ENCODE measurements at places on chromosomes 4 and X.

DNA sequence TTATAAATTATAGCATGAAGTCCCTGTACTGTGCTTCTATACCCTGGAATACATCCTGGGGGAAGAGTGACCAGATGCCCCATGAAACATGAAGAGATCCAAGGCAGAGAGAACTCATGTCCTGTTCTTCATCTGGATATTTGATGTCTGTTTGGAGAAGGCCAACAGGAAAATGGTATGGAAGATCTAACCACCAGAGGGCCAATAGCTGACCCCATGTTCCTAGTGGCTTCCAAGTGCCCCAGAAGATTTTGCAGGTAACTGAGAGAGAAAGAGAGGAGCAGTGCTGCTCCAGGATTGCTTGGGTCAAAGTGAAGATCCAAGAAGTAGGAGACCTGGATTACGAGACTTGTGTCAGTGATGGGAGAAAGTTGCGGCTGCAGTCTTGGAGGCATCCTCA is 90.2 kb upstream of the TSPAN5 start:
- no peak for DNase-seq

- no peak for DNase-seq
These were observed 250.7 kb upstream of the RASGEF1B start for GRCh38 chr4:81722290-81722851.

DNA sequence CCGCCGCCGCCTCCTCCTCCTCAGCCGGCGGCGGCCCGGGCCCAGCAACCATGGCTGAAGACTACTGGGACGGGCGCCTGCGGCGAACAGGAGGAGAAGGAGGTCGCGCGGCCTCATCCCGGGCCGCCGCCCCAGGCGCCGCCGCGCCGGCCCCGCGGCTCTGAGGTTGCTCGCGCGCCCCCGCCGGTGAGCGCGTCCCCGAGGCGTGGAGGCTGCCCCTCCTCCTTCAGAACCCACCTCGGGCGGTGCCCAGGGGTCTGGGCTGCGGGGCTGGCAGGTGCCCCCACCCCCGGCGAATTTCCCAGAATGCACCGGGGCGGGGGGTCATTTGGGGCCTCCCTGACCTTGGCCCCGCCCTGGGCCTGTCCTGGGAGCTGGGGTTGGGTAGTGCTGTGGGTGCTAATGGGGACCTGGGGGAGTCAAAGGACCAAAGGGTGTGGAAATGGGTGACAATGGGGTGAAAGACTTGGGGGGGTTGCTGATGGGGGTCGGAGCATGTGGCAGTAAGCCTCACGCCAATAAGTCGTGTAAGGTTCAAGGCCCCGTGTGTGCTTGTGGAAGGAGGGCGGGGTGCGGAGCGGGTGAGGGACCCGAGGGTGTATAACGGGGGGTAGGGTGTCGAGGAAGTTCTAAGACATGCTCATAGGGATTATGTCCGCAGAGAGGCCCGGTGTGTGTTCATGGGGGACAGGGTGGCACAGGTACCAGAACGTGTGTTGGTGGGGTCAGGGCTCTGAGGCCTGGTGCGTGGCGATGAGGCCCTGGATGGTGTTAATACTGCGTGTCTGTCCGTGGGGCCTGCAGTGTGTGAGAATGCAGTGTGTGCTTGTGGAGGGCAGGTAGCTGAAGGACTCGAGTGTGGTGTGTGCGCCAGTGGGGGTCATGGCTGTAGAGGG is 687 bp downstream of the CDK16 start:
- DNase-seq: peak; percentile 56

- no peak for DNase-seq
These were observed 380.6 kb downstream of the MAPK10 start for GRCh38 chr4:85979276-85979675.

DNA sequence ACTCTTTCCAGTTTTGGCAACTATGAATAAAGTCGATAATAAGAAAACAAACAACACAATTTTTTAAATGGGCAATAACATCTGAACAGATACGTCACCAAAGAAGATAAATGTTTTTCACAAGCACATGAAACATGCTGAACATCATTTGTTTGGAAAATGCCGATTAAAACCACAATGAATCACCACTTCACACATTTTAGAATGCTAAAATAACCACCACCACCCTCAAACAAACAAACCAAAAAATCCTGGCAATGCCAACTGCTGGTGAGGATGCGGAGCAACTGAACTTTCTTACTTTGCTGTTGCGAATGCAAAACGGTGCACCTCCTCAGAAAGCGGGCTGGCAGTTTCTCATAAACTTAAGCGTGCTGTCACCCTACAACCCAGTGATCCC is 115.9 kb downstream of the NSUN7 start:
- DNase-seq: no peak

DNA sequence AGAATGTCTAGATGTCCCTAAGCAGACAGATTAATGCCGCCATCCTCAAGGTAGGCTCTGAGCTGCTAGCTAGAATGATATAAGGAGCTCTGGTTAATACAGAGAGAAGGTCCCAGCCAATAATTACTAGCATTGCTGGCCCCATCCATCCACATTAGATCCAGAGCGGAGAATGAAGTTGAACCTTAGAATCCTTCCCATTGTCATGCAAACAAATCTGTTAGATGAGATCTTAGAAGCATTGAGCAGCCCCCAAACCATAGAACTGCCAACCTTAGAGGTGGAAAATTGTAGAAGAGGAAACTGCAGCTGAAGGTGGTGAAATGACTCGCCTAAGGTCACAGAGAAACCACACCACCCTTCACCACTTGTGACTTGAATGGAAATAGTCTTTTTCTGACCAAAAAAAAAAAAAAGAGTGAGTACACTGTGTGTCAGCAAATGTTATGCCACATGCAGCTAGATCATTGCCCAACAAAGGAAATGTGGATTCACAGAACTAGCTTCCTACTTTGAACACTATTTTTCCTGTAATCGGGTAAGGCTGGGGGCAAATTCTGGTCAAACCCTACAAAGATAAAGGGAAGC is 162.1 kb downstream of the SMIM20 start:
- DNase-seq: no peak

- no peak for DNase-seq
These were observed 1.2 kb upstream of the TAPT1 start for GRCh38 chr4:16227462-16227868.

DNA sequence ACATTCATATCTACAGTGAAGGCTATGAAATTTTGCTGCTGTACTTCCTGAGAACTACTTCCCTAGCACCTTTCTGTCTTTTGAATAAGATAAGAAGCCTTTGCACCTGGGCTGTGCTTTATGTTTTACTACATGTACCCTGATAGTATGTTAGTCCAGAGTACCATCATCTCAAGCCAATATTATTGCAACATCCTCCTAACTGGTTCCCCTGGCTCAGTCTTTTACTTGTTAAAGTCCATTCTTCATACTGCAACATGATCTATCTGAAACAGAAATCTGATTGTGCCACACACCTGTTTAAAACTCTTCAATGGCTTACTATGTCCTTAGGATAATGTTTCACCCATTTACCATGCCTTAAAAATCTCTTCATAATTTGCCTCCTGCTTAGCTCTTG is 102.3 kb downstream of the AGTR2 start:
- no peak for DNase-seq

- DNase-seq: no peak
These were observed 150.7 kb upstream of the EOLA2 start for GRCh38 chrX:150088766-150089518.

- no peak for DNase-seq
These were observed 66.4 kb downstream of the ATOH1 start for GRCh38 chr4:93894995-93895394.

DNA sequence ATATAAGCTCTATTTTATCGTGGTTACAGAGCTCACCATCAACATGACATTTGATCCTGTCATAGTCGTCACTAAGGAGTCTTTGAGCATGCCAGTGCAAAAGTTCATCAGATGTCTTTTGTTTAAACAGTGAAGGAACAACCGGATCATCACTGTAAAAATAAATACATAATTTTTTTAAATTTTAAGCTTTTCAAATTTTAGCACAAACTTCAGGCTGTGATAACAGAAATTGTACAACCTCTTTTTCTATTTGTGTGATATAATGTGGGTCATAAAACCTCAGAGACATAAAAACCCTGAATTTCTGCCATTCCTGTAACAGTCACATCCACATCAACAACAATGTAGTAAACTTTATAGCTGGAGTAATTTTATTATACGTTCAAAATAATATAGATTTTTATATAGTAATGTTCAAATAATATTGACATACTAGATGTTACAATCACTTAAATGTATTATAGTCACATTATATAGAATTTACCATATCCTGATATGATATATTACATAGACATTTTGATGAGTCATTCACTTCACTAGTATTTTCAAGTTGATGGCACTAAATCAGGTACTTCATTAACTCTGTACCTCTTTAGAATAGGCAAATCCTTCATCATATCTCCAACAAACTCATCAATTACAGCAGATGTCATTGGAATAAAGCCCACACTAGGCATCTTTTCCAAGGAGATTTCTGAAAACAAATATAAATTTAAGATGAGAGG is 47.7 kb downstream of the DDX60L start:
- no peak for DNase-seq

DNA sequence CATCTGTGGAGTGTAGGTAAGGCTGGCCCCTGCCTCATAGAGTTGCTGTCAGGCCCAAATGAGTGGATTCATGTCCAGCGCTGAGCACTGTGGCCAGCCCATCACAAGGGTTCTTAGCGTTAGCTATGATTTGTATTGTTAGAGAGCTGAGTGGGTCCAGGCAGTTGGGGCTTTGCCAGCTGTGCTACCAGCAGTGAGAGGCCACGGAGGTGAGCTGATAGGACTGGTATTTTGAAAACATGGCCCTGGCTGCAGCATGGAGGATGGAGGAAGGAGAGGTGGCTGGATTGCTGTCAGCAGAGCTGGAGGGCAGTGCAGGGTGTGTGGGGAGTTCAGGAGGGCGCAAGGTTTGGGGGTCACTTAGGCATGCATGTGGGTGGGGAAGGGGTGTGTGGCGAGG is 69.8 kb downstream of the PSAPL1 start:
- DNase-seq: no peak

DNA sequence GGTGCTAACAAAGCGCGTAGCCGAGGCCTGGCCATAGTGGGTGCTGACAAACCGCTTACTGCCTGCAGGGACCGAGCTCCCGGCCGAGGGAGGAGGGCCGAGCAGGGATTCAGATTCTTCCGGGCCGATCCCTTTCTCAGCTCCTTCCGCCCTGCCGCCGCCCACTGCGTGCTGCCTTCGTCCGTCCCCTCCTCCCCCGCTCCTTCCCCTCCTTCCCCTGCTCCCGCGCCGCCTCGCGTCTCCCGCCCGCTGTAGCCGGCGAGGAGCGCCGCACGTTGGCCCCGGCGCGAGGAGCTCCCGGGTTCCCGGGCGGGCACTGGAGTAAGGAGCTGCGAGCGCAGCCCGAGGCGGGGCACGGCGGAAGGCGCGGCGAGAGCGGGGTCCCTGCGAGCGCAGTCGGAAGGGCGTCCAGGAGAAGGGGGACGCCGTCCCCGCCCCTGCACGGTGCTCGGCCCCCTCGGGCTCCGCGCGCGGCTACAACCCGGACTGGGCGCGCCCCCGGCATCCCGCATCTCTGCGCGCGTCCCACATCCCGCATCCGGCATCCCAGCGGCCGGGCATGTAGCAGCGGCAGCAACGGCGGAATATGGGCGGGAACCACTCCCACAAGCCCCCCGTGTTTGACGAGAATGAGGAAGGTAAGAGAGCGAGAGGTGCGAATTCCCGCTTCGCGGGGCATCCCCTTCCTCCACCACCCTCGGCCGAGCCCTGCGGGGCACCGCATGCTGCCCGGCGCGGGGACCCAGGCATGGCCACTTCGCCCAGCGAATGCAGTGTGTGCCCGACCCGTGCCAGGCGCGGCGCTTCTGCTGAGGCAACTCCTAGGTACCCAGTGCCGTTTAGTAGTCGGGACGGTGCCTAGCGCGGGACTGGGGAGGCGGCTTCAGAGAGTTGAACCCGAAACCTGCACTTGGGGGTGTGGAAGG is at the start of gene STK32B:
STK32B (plus strand) TSS at position 203 of the 926 bp plus-strand sequence.
- peak; percentile 70 for DNase-seq

DNA sequence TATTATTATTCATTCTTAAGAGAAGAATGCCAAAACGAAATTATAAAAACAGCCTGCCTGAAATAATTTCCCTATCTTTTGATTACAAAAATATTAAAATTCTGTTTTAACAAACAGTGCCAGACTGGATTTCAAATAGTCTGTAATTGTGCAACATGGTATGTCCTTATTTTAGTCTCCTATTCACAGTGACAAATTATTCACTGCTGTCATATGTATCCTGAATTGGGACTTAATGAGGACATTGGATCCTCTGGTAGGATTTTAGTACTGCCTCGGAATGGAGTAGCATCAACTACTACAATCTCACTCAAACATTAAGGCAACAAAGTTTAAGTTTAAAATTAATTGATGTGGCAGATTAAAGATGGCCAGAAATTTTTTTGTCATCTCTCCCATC is 97.6 kb downstream of the CASK start:
- DNase-seq: no peak

GRCh38 chrX:114973013-114973412 is 44.4 kb downstream of the IL13RA2 start:
- no peak for DNase-seq

GRCh38 chrX:133726211-133726630 is 259.2 kb downstream of the GPC3 start:
- DNase-seq: peak; percentile 52

DNA sequence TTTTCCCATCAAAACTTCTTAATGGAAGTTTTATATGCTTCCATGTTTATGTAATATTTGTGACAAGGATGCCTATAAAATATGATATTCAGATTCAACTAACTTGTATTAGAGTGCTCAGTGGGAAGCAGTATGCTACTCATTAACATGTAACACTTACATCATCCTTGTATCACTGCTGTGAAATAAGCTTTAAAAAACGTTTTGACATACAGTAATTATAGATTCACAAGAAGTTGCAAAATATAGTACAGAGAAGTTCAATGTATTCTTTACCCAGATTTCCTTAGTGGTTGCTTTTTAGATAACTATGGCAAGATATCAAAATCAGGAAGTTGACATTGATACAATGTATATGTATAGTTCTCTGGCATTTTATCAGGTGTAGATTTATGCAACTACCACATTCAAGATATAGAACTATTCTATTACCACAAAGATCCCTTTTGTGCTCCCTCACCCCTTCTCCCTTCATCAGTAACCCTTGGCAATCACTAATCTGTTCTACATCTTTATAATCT is 56.3 kb downstream of the DTHD1 start:
- no peak for DNase-seq

- DNase-seq: no peak
These were observed 172.3 kb downstream of the SPRY1 start for GRCh38 chr4:123568936-123569335.

DNA sequence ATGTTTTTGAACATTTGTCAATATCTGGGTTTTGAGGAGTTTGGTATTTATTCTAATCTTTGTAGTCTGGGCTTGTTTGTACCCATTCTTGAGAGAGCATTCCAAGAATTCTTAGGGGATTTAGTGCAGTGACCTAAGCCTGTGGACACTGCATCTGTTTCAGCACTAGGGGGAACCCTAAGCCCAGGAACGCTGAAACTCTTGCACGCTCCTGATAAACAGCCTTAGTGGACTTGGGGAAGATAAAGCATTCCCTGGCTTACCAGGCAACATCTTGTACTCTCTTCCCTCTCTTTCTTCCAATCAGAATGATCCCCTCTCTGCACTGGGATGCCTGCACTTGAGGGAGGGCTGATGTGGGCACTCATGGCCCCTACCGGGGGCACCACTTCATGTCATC is 654.9 kb upstream of the HTR2C start:
- DNase-seq: peak; percentile 9

GRCh38 chrX:133375615-133376340 is 39.5 kb downstream of the GPC4 start:
- no peak for DNase-seq

GRCh38 chrX:154599531-154599930 is 14.6 kb downstream of the CTAG1A start:
- no peak for DNase-seq

GRCh38 chrX:45454290-45454689 is 253.6 kb upstream of the DIPK2B start:
- DNase-seq: no peak

- no peak for DNase-seq
These were observed 26.9 kb downstream of the ARFIP1 start for GRCh38 chr4:152806501-152807125.
